ENCODE measurements at places on chromosomes 16 and 17. TPM values are rescaled to one million over a fixed set of nuclear protein-coding genes. Genes with fewer than 3 reads are reported as not detected.

DNA sequence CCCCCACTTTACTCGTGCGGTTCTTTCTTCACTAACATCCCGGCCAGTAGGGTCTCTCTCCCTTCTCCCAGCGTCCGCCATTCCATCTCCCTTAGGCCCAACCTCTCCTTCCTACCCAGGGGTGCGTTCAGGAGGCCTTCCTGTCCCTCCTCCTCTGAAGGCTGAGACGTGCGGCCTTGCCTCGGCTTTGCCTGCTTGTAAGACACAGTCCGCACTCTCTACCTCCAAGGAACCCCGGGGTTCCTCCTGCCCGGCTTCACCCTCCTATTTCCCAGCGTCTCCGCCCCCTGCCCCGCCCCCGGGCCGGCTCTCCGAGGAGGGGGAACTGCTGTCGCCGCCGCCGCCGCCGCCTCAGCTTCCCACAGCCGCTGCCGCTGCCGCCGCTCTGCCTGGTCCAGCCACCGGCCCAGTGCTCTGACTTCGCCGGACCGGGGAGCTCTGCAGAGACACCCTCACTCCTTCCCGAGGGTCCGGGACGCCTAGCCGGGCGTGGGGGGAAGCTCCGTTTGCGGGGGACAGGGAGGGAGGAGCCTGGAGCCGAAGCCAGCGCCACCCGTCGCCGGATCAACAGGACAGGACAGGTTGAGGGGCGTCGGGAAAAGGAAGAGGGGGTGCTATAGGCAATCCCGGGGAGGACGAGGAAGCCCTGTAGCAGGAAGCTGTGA is 1.2 kb upstream of the FGF11 start:
- no peak overlapping the region for H3K27ac ChIP-seq
- DNase-seq = no peak
- H3K36me3 ChIP-seq = peaks cover 6% of the 10 kb centered on the region
- H3K4me3 ChIP-seq = peak overlapping the region; percentile 91
- peaks cover 53% of the 10 kb centered on the region for H3K4me1 ChIP-seq

DNA sequence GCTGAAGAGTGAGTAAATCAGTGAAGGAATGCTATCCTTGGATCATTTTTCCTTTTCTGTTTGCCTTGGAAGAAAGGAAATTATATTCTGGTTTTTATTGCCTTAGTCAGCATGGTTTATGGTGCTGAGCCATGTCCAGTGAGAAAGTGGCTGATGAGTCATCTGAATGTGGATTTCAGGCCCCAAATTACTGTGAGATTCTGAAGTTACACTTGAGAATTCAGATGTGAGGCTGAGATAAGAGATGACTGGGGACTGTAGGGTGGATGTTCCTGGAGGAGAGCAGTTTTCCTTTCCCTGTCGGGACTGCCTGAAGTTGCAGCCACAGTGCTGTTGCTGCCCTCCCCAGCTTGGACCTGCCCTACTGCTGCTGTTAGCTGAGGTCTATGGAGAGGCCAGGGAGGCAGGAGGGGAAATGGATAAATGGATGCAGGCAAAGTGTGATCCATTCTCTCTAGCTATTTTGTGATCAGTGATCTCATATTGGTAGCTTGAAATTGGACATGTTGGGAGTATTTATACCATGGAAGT is 4.2 kb upstream of the MAP3K14 start:
- no peak for DNase-seq
- no peak overlapping the region for H3K4me3 ChIP-seq
- H3K27me3 ChIP-seq = no peaks in the 10 kb centered on the region
- H3K4me1 ChIP-seq = peaks cover 16% of the 10 kb centered on the region

- no peak overlapping the region for H3K27ac ChIP-seq
- no peaks in the 10 kb centered on the region for H3K27me3 ChIP-seq
- no peak for DNase-seq
- H3K36me3 ChIP-seq = peaks cover 35% of the 10 kb centered on the region
- H3K4me1 ChIP-seq = no peaks in the 10 kb centered on the region
These were observed 9.3 kb downstream of the MMP2 start for GRCh38 chr16:55488306-55488705.

Gene ASPHD1
- 2.8 TPM for total RNA-seq

Gene KCNJ16
- total RNA-seq = 0.12 TPM

Gene KAT8
- total RNA-seq = 72.6 TPM

- no peak overlapping the region for H3K27ac ChIP-seq
- H3K4me1 ChIP-seq = peaks cover 5% of the 10 kb centered on the region
- no peak overlapping the region for H3K4me3 ChIP-seq
- DNase-seq = no peak
- peaks cover 52% of the 10 kb centered on the region for H3K27me3 ChIP-seq
These were observed 2.4 kb downstream of the SLC52A1 start for GRCh38 chr17:5032865-5033264.

Gene MMP2
- total RNA-seq = 153 TPM

Gene GPR142
- 0.23 TPM for total RNA-seq

DNA sequence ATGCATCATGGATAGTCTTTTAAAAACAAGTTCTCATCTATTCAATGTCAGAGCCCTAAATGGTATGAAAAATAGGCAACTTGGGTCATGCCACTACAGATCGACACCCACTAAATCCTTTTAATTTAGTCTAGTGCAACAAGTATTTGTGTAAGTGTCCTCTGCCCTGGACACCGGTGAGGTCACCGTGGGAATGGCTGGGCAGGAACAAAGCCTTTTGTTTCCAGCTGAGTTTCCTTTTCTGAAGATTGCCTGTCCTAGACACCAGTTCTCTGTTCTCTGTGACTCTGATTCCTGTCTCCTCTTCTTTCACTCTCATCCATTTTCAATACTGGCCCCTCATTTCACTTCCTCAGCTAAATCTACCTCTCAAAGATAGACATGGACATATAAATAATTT is 446.5 kb downstream of the MAF start:
- H3K4me3 ChIP-seq = no peak overlapping the region
- no peak for DNase-seq
- H3K4me1 ChIP-seq = peaks cover 56% of the 10 kb centered on the region

- peaks cover 24% of the 10 kb centered on the region for H3K4me1 ChIP-seq
- H3K27ac ChIP-seq = no peak overlapping the region
- peaks cover 11% of the 10 kb centered on the region for H3K27me3 ChIP-seq
- H3K4me3 ChIP-seq = no peak overlapping the region
- no peak for DNase-seq
These were observed 140.3 kb downstream of the CCT6B start for GRCh38 chr17:34820922-34821321.

DNA sequence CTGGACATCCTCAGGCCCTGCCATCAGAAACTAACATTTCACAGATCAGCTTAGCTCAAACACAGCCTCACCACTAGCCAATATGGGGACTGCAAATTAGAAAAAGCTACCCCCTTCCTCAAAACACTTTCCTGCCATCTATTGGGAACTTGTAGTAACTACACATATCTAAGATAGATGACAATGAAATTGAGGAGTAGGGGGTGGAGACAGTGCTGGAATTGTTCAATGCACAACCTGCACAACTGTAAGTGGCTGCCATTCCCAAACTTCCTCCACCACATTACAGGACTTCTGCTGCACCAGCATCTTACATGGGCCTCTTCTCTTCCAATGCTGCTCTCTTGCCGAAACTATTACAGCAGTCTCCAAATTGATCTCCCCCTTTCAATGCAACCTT is 21.9 kb downstream of the AIPL1 start:
- H3K36me3 ChIP-seq = no peaks in the 10 kb centered on the region
- H3K4me3 ChIP-seq = no peak overlapping the region
- no peaks in the 10 kb centered on the region for H3K27me3 ChIP-seq
- no peaks in the 10 kb centered on the region for H3K4me1 ChIP-seq
- H3K27ac ChIP-seq = no peak overlapping the region

Gene FBXW10
- total RNA-seq = 0.20 TPM

GRCh38 chr17:11499881-11500280 is 98.4 kb upstream of the DNAH9 start:
- peaks cover 65% of the 10 kb centered on the region for H3K27me3 ChIP-seq
- no peak for DNase-seq
- no peak overlapping the region for H3K27ac ChIP-seq
- H3K4me1 ChIP-seq = peaks cover 13% of the 10 kb centered on the region
- H3K36me3 ChIP-seq = no peaks in the 10 kb centered on the region

DNA sequence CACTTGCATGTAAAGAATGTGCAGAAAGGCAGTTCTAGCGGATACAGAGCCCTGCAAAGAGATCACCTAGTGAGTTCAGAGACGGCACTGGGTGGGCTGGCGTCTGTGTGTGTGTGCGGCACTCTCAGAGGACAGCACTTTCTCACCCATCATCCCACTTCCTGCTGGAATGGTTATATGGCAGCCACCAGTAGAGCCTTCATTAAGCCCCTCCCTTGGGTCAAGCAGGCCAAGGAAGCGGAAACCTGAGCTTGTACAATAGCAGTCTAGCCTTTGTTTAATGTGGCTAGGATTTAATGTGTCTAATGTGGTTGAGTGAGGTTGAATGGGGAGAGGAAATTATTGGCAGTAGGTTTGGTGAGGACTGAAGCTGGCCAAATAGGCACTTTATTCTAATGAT is 88.3 kb upstream of the ELAC2 start:
- H3K36me3 ChIP-seq = no peaks in the 10 kb centered on the region
- H3K27me3 ChIP-seq = no peaks in the 10 kb centered on the region
- H3K4me3 ChIP-seq = no peak overlapping the region

DNA sequence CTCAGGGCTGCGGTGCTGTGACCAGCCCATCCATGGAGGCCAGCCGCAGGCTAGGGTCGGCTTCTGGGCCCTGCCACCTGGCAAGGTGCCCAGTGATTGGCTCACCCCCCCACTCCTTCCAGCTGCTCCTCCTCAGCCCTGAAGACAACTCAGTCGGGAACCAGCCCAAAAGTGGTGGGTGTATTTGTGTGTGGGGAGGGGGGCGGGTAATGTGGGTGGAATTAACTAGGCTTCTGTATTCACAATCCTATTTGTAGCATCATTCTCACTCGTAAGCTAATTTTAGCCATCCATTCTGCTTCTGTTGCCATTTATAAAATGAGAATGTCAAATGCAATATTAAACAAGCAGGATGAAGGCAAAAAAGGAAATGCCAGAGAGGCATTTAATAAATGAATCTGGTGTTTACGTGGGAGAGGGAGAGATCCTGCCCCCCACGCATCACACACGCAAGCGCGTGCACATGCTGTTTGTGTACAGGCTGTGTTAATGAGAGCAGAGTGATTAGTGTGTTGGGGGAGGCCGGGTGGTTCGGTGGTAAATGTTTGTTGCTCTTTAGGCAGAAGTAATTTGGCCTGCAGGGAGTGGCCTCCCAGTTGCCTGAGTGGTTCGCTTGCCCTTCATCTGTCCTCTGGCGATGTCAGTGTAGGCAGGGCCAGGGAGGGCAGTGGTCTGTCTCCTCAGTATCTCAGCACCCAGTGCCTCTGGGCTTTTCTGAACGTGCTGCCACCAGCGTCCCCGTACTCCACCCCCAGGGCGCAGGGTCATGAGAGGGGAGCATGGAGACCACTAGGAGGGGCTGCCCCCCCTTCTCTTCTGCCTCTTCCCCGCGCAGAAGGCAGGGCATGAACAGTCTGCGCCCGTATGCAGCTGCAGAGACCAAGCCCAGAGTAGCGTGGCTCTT is 140.1 kb downstream of the CCDC182 start:
- H3K4me1 ChIP-seq = peaks cover 46% of the 10 kb centered on the region
- H3K36me3 ChIP-seq = no peaks in the 10 kb centered on the region
- peak overlapping the region; percentile 79 for H3K27ac ChIP-seq
- H3K4me3 ChIP-seq = no peak overlapping the region
- no peak for DNase-seq

GRCh38 chr17:15457723-15458094 is 9.7 kb downstream of the CDRT4 start:
- H3K27ac ChIP-seq = peak overlapping the region; percentile 89
- H3K4me3 ChIP-seq = peak overlapping the region; percentile 28
- H3K27me3 ChIP-seq = no peaks in the 10 kb centered on the region
- DNase-seq = peak; percentile 19
- peaks cover 38% of the 10 kb centered on the region for H3K4me1 ChIP-seq

Gene CRYBA1
- total RNA-seq = 2.4 TPM

Gene CCT6B
- 2.5 TPM for total RNA-seq

- no peaks in the 10 kb centered on the region for H3K27me3 ChIP-seq
- no peaks in the 10 kb centered on the region for H3K36me3 ChIP-seq
- no peak for DNase-seq
- no peak overlapping the region for H3K27ac ChIP-seq
- no peaks in the 10 kb centered on the region for H3K4me1 ChIP-seq
These were observed 613.5 kb upstream of the C16orf82 start for GRCh38 chr16:26453215-26453614.

DNA sequence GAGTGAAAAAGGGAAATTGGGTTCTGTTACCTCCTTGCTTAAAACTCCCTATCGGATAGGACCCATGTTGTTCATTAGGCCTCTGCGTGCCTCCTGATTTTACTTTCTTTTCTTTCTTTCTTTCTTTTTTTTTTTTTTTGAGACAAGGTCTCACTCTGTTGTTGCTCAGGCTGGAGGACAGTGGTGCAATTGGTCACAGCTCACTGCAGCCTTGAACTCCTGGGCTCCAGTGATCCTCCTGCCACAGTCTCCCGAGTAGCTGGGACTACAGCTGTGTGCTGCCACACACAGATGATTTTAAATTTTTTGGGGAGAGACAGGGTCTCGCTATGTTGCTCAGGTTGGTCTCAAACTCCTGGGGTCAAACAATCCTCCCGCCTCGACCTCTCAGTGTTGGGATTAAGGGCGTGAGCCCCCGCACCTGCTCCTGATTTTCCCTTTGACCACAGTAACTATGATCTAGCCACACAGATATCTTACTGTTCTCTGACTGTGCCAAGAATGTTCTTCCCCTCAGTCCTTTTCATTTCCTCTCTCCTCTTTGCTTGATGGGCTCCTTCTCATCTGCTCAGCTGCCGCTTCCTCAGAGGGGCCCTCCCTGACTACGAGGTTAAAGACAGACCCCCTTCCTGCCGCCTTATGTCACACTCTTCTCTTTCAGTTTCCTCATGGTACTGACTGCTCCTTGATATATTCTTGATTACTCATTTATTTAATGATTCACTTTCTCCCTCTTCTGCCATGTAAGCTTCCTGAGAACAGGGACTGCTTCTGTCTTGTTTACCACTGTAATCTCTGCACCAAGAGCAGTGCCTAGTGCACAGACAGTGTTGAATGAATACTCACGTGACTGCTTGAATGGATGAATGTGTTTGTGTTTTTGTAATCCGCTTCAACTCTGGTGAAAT is 44.3 kb downstream of the LCMT1 start:
- H3K27me3 ChIP-seq = no peaks in the 10 kb centered on the region
- no peaks in the 10 kb centered on the region for H3K4me1 ChIP-seq
- no peak for DNase-seq
- peaks cover 13% of the 10 kb centered on the region for H3K36me3 ChIP-seq
- no peak overlapping the region for H3K4me3 ChIP-seq
- no peak overlapping the region for H3K27ac ChIP-seq

DNA sequence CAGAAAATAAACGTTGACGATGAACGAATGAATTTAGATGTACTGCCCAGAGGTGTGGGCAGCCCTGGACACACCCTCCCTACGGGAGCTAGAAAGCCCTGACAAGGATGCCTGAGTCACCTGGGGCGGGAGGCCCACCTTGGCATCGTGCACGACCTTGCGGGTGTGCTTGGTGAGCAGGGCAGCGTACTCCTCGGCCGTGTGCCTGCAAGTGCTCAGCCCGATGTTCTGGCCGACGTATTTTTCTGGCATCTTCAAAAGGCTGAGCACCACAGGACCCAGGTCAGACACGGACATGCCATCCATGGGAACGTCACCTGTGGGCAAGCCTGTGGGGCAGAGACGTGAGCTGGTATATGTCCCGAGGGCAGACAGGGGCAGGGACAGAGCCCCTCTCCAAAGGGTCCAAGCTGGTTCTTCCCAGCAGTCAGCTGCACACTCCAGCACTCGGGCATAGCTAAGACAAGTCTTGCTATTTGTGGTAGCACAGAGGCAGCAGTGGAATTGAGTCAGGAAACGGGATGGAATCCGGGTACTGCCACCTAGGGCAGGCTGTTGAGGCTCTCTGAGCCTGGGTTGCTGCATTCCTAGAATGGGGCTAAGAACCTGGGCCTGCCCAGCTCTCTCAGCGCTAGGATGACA is 10.8 kb downstream of the NMRAL1 start:
- no peak overlapping the region for H3K4me3 ChIP-seq
- H3K27ac ChIP-seq = no peak overlapping the region
- no peaks in the 10 kb centered on the region for H3K27me3 ChIP-seq
- H3K36me3 ChIP-seq = peaks cover 8% of the 10 kb centered on the region

Gene ITGB4
- 1.4 TPM for total RNA-seq
